ENCODE measurements at places on chromosomes 16 and 17.

DNA sequence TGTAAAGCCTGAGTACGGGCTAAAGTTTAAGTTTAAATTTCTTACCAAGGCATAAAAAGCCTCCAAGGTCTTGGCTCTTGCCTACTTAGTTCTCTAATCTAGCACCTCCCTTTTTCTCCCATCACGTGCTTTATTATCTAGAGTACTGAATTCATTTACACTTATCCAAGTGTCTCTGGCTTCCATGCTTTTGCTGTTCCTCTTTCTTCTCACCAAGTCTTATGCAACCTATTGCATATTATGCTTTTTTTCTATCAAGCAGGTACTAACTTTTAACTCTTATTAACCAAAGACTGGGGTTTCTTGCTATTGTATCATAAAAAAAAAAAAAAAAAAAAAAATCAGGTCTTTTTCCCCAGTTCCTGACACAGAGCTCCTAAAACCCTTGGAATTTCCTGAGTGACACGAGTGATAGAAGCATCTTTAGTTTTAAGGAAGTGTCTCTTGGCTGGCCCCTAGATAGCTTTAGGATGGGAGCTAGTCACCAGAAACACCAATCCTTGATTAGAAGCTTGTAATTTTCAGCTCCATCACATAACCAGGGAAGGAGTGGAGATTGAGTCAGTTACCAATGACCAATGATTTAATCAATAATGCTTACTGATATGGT lies 44.9 kb downstream of the SSH2 start:
- DNase-seq = no peak

DNA sequence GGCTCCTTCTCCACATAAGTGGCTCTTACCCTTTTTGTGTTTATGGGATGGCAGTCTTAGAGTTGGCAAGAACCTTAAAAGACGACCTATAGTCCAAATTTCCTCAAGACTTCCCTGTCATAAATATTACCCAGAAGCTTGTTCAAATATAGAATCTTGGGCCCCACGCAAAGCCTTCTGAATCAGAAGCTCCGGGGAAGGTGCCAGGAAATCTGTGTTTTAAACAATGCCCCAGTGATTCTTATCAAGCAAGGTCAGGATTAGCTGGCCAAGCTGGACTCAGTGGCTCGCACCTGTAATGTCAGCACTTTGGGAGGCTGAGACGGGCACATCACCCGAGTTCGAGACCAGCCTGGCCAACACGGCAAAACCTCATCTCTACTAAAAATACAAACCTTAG lies 85.7 kb downstream of the TIMM22 start:
- DNase-seq = no peak

GRCh38 chr16:3472878-3473595 lies 22.3 kb downstream of the C16orf90 start:
- DNase-seq = no peak

- no peak for DNase-seq
Measured at GRCh38 chr17:28865946-28866752, 11.3 kb downstream of the ERAL1 start.

GRCh38 chr17:50954641-50955121 lies 88.5 kb upstream of the TOB1 start:
- no peak for DNase-seq

DNA sequence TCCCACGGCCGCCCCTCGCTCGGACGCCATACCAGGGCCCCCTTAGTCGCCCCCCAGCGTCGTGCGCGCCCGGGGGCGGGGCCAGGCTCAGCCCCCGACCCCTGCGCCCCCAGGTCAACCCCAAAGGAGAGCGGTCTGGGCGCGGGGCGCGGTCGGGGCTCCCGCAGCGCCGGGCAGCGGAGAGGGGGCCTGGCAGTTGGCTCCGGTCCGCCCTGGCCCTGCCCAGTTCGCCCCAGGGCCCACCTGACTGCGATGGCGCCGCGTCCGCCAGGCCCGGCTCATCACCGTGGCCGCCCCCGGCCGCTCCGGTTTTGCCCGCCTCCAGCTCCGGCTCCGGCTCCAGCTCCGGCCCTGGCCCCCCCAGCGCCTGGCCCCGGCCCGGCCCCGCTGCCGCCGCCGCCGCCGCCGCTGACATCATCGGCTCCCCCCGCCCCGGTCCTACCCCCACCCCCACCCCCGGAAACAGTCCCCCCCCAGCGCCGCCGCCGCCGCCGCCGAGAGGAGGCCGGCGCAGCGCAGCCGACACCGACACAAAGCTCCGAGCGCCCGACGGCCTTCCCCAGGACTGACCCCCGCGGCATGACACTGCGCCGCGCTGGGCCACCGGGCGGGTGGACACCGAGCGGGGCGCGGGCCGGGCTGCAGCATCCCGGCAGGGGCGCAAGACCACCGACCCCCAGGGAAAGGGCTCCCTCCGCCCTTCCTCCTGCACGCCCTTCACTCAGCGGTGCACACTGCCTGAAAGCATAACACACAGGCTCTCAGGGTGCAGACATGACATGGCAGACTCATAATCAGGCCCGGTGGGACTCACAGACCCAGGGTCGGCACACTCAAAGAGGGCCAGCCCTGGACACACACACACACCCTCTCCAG lies at the start of gene ZBTB4:
ZBTB4 (minus strand) TSS at position 419 of the 876 bp plus-strand sequence. CDS start 12,830 bp downstream, outside the sequence.
- peak; percentile 44 for DNase-seq

DNA sequence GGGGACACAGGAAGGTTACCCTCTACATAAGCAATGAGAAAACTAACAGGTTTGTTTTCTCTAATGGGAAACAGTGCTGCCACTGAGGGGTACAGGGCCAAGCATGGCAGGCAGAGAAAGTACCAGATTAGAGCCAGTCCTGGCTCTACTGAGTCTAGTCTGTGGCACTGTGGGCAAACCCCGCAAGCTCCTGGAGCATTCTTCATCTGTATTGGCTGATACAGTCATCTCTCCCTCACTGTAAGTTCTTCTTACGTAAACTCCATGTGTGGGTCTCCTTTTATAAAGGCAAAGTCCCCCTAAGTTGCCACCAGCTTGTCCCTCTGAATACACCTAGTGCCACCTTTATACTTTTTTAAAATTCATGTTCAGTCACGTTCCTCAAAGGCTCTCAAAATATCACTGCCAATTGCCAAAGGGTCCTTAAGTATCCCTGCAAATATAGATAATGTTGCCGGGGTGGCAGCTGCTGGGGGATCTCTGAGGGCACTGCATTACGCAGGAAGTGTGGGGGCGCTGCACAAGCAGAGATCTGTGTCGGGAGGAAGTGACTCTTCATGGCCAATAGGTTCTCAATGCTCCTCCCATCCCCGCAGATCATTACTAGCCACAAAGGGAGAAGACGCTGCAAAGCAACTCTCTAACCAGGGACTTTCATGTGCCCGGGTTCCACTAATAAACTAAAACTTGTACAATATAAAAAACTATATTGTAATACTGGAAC lies 18.8 kb downstream of the XPO6 start:
- DNase-seq = no peak

DNA sequence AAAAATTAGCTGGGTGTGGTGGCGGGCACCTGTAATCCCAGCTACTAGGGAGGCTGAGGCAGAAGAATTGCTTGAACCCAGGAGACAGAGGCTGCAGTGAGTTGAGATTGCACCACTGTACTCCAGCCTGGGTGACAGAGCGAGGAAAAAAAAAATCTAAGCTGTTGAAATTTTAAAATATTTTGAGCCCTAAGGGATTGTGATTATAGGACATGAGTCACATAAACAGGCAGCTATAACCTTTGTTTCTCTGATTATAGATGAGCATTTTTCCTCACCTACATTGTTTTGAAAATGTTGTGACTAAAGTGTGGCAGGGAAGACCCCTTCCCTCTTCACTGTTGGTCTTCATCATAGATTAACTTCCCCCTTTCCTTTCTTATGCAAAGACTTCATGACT lies 135.5 kb downstream of the MGAT5B start:
- DNase-seq = no peak
